Placental epithelial cell (primary cell): ENCODE measurements at places on chromosomes 2 and 18. TPM values are rescaled to one million over a fixed set of nuclear protein-coding genes. Genes with fewer than 3 reads are reported as not detected.

INHBB gene
- 0.39 and 0.76 TPM in 2 replicates for total RNA-seq

MYO5B gene
- total RNA-seq = 20.7 and 33.8 TPM in 2 replicates

RNF125 gene
- total RNA-seq = 0.43 and 0.79 TPM in 2 replicates

PTPN2 gene
- total RNA-seq = 21.1 and 24.7 TPM in 2 replicates

WNT6 gene
- total RNA-seq = 1.1 and 21.2 TPM in 2 replicates

IKZF2 gene
- 35.7 and 41.8 TPM in 2 replicates for total RNA-seq

ADAM23 gene
- total RNA-seq = under 0.01 TPM in 1 of 2 replicates, not detected in the other

ZNF516 gene
- 12.1 and 17.3 TPM in 2 replicates for total RNA-seq
